ENCODE measurements at places on chromosomes 3 and 15.

DNA sequence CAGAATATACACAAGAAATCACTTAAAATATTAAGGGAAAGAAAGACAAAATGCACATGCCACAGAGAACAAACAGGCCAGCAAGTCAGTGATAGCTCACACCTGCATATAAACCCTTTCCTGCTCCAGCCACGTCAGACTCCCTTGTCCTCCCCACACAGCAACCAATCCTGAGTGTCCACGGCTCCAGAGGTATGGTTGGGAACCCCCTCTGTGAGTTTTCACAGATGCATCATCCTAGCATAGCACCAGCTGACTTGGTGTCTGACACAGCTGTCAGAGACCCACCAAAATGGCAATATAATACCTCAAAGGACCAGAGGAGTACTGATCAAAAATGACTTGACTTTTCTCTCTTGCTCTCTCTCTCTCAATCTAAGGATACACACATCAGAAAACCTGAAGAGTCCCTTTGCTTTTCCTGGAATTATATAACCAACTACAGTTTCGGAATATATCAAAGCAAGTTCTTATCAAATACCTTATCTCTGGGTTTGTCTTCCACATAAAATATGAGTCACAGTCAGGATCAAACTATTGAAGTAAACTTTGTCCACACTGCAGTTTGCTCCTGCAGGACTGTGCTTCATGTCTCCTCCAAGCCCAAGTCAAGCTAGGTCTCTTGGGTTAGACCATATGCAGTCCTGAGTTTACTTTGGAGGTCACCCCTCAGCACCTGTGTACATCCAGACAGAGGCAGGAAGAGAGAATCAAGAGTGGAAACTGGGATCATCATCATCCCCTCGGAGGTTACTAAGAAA, 187.1 kb upstream of the THBS1 start:
- no peak for DNase-seq

DNA sequence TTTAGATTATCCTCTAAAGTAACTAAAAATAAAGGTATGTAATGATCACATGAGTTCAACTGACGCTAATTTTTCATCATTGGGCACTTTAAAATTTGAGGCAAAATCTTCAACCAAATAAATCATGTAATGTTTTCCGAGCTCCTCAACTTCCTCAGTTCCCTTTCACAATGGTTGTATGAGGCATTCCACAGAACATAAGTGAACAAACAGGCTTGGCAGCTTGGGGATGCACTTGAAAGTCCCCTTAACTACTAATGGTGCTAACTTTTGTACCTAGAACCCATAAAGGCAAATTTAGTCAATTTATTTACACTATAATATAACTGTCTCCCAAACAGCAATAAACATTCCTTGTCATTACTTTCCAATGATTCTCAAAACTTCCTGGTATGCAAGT, 1137.9 kb downstream of the ROBO2 start:
- DNase-seq: no peak

DNA sequence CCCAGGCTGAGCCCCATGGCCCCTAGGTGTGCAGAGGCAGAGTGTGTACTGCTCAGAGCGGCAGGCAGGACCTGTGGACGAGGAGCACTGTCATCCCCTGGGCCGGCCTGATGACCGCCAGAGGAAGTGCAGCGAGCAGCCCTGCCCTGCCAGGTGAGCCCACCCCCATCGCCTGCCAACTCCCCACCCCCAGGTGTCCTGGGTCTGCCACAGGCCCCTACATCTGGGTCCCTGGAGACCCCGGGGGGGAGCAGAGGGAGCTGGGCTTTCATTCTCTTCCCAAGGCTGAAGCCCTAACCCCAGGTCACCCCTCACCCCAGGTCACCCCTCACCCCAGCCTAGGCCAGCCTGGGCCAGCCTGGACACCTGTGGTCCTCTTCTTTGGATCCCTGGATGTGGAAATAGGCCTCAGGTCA, 93.1 kb downstream of the TBC1D2B start:
- DNase-seq: no peak

DNA sequence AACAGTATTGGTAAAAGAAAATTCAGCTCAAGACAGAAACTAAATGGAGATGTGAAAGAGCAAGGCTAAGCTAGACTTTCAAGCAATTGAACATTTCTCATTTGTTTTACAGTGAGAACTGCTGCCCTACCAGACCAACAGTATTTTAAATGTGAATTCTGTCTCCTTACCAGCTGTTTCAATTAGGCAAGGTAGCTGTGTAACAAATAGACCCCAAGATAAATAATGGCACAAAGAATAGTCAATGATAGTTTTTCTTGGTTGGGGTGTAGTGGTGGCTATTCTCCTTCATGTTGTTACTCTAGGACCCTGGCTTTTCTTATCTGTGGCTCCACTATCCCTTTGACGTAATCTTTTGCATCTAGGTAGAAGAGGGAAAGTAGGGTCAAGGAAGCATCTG, 30.4 kb upstream of the THRB start:
- no peak for DNase-seq

DNA sequence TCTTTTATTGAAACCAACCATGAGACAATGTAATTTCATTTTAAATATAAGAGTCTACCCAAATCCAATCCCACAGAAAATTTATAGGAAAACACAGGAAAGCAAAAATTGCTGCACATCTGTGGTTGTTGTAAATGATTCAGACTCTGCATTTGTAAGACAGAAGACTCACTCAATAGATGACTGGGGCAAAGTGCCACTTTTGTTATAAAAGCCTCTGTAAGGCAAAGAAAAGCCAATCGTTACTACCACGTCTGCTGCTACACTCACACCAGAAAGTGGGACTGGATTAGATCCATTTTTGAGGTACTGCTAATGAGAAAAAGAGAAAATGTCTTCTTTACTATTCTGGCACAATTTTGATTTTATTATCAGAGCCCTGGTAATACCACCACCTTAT, 74.9 kb downstream of the SEMA6D start:
- no peak for DNase-seq

DNA sequence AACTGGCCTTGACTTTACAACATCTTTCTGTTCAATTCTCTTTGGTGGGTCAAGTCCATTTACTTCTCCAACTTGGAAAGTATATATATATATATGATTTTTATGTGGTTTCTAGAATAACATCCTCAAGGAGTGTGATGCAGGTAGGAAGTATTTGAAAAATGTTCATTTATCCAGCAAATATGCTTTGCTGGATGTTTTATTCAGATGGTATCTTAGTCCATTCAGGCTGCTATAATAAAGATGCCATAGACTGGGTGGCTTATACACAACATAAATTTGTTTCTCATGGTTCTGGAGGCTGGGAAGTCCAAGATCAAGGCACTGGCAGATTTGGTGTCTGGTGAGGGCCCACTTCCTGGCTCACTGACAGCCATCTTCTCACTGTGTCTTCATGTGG, 168.7 kb upstream of the RASGRP1 start:
- no peak for DNase-seq

DNA sequence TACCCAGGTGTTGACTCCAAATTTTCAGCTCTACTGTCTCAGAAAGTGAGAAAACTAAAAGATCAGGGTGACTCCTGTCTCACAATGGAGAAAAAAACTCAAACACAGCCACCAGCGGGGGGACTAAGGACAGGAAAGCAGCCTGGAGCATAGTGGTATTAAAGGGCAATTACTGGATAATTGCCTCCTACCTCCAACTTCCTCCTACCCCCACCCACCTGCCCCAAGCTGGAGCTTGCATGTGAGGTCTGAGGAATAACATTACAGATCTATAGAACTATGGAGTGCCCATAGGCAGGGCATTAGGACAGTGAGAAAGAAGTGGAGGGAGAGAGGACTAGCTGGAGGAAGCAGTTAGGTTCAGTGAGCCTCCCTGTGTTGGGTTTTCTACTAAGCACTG, 2.7 kb upstream of the PCCB start:
- no peak for DNase-seq

GRCh38 chr15:70235347-70235746, 137.6 kb upstream of the TLE3 start:
- DNase-seq: no peak

- no peak for DNase-seq
These were observed 100.2 kb upstream of the PTX3 start for GRCh38 chr3:157336252-157337009.

GRCh38 chr3:125683067-125683829, 88.0 kb upstream of the OSBPL11 start:
- no peak for DNase-seq

DNA sequence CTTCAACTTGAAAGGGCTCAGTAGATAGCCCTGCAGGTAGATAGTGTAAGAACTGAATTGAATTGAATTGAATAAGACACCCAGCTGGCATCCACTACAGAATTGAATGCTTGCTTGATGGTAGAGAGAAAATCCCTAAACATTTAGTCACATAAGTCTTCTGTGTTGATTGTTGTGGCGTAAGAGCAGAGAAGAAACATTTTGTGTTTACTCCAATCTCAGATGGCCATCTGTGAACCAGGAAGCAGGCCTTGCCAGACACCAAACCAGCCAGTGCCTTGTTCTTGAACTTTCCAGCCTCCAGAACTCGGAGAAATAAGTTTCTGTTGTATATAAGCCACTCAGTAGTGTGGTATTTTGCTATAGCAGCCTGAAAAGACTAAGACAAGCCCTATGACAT, 43.6 kb downstream of the SST start:
- DNase-seq: no peak

DNA sequence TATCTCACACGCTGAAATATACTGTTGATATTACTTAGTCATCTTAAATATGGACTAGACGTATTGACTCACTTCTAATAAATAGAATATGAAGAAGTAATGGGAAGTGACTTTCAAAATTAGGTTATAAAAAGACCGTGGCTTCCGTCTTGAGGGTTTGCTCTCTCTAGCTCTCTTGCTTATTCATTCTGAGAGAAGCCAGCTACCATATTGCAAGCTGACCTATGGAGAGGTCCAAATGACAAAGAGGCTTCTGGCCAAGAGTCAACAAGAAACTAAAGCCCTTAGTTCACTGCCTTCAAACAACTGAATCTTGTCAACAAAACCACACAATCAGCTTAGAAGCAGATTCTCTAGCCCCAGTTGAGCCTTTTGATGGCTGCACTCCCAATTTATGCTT, 46.1 kb downstream of the SLC9C1 start:
- DNase-seq: no peak

- peak; percentile 58 for DNase-seq
These were observed at the start of gene PLD1 for GRCh38 chr3:171809861-171810628. Gene PLD1 (minus strand): TSS chr3:171810483. CDS start chr3:171738051, 72,432 bp downstream.

DNA sequence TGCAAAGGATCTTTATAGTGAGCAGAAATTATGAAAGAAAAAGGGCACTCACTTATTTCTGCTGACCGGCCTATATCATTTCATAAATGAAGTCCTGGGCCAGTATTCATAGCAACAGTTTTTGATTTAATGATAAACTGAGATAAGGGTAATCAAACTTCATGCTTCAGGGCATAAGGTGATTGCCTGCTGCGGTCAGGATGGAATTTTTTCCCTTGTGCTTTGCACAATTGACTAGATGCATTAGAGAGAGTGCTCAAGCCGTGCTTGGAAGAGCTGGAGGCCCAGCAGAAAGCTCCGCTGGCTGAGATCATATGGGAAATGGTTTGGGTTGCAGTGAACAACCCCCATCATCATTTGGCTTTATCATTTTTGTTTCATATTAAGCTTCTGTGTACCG, 10.4 kb downstream of the SEMA6D start:
- no peak for DNase-seq

DNA sequence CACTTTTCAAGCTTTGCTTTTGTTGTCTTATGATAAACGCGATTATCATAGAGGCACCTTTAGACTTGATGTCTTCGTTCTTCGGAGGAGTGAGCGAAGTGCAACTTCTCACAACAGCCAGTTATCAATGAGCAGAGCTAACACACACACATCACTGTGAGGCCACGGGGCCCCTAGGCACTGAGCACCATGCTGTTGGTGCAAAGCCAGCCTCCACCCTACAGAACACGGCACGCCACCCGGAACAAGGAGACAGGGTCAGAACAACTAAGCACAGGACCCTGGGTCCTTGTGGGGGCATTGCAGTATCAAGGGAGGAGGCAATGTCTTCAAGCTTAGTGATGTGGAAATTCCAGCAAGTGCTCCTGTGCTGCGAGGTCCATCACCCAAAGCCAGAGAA, 244.5 kb downstream of the OCA2 start:
- DNase-seq: no peak

DNA sequence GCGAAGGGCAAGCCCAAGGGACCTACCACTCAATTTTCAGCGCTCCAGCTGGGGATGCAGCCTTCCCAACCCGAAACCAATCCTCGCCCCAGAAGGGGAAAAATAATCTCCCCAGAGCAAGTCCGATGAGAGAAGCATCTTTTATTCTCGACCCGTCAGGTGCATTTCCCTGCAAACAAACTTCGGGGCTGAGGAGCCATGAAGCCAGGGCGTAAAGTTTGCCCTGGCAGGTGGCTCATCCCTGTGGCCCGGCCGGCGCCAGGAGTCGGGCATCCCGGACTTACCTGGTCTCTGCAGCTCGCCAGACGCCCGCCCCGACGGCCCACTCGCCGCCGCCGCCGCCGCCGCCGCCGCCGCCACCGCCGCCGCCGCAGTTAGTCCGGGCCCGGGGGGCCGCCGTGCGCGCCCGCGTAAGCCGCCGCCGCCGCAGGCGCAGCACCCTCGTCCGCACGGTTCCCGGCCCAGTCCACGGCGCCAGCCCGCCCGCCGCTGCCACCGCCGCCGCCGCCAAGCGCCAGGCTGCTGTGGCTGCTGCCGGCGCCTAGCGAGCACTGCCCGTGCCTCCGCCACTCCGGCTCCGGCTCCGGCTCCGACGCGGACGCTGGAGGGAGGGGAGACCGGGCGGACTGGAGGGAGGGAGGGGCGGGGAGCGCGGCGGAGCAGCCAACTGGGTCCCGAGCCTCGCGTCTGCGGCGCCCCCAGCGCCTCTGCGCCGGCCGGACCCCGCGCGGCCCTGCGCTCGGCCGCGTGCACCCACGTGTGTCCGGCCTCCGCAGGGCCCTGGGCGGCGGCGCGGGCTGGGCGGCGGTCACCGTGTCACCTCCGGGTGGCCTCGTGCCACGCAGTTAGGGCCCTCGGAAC, at the start of gene CNTN3:
Gene CNTN3, minus strand, starts transcription at position 553 of the 861 bp plus-strand sequence. CDS start 93,547 bp downstream, outside the sequence.
- DNase-seq: no peak

- DNase-seq: no peak
These were observed 12.2 kb upstream of the VIPR1 start for GRCh38 chr3:42490243-42490642.

GRCh38 chr3:147493065-147493464, 83.9 kb downstream of the ZIC1 start:
- no peak for DNase-seq

GRCh38 chr15:68192804-68193486, 12.2 kb downstream of the CALML4 start:
- no peak for DNase-seq

GRCh38 chr3:162558016-162558415, 1061.4 kb downstream of the OTOL1 start:
- no peak for DNase-seq

DNA sequence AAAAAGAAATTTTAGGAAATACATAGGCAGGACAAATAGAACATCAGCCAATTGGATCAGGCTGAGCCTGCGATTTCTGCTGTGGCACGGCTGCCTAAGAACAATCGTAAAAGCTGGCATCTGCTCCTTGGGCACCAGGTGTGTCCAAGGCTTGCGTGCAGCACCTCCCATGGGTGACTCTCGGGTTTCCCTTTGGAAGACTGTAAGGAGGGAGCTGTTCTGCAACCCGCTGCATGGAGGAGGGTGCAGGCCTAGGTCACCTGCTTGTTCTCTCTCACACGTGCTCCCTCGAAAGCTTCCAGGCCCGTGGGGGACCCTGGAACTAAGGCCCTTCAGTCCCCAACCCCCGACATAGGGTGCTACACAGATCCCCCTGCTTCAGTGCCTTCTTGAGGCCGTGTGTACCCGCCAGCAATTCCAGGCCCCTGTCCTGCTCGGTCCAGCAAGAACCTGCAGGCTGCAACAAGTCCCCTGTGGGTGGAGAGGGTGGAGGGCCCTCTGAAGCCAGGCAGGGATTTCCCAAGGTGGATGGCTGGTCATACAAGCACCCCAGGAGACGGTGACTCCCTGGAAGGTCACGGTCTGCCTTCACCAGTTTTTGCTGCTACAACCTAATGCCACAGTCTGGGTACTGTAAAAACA, 3.4 kb downstream of the GP9 start:
- no peak for DNase-seq
